ENCODE measurements at places on chromosomes 7 and 10. TPM values are rescaled to one million over a fixed set of nuclear protein-coding genes. Genes with fewer than 3 reads are reported as not detected.

- no peak for DNase-seq
Measured at GRCh38 chr7:6648066-6648814, 11.1 kb downstream of the ZNF316 start.

DNA sequence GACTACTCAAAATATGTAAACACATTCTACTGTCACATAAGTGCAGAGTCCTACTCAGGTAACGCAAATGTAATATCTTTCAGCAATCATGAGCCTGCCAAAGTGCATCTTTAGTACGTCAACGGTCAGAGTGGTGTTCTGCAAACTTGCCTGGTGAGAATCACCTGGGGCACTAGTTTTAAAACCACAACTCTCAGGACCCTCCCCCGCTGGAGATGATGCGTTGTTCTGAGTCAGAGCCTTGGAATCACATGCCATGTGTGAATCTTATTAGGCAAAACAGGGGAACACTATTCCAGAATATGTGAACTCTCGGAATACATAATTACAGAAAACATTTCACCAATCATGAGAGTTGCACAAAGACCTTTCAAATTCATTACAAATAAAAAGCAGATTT lies 115.7 kb downstream of the TPK1 start:
- peak; percentile 66 for DNase-seq

- no peak for DNase-seq
Measured at GRCh38 chr10:5831446-5831782, 18.2 kb upstream of the GDI2 start.

DNA sequence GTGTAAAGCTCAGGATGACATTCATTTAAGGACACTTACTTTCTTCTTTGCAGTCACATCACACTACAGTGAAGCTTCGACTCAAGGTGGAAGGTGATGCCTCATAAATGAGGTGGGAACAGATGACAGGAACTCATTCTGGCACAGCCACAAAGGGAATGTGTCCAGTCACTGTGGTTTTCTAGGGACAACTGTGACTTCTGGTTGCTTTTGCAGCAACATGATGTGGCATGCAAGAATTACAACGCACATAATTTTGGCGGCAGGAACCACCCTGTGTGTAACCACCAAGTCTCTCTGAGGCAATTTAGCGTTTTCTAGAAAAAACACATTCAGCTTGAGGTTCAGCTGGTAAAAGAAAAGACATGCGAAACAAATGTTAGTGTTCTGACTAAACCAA lies 32.0 kb upstream of the FERD3L start:
- peak; percentile 50 for DNase-seq

GRCh38 chr7:93427107-93427506 lies 147.4 kb downstream of the CALCR start:
- DNase-seq, result no peak

GRCh38 chr10:129799942-129800341 lies 164.1 kb downstream of the EBF3 start:
- no peak for DNase-seq

DNA sequence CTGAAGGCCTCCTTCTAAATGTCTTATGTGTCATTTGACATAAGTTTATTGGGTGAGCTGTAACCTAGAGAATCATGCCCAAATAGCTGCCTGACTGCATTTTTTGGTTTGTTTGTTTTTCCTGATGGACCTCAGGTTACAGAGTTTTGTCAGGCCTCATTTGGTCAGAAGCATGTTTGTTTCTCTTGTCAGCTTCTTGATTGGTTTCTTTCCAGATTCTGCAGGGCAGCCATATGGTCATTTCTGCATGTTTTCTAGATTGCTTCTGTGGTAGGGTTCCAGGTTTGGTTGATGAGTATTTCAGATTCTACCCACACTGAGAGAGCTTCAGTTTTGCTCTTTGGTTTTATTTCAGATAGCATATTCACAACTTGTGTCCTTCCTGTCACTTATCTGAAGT lies 28.0 kb downstream of the GLCCI1 start:
- DNase-seq, result peak; percentile 11

- no peak for DNase-seq
Measured at GRCh38 chr10:88913788-88914187, 33.7 kb downstream of the STAMBPL1 start.

- DNase-seq, result no peak
Measured at GRCh38 chr7:68977385-68978055, 620.8 kb upstream of the AUTS2 start.

- no peak for DNase-seq
Measured at GRCh38 chr7:33044986-33045385, 17.6 kb downstream of the NT5C3A start.

- DNase-seq, result no peak
Measured at GRCh38 chr10:13916384-13916947, 329.7 kb downstream of the PRPF18 start.

- no peak for DNase-seq
Measured at GRCh38 chr10:5741276-5741675, 56.6 kb downstream of the TASOR2 start.

DNA sequence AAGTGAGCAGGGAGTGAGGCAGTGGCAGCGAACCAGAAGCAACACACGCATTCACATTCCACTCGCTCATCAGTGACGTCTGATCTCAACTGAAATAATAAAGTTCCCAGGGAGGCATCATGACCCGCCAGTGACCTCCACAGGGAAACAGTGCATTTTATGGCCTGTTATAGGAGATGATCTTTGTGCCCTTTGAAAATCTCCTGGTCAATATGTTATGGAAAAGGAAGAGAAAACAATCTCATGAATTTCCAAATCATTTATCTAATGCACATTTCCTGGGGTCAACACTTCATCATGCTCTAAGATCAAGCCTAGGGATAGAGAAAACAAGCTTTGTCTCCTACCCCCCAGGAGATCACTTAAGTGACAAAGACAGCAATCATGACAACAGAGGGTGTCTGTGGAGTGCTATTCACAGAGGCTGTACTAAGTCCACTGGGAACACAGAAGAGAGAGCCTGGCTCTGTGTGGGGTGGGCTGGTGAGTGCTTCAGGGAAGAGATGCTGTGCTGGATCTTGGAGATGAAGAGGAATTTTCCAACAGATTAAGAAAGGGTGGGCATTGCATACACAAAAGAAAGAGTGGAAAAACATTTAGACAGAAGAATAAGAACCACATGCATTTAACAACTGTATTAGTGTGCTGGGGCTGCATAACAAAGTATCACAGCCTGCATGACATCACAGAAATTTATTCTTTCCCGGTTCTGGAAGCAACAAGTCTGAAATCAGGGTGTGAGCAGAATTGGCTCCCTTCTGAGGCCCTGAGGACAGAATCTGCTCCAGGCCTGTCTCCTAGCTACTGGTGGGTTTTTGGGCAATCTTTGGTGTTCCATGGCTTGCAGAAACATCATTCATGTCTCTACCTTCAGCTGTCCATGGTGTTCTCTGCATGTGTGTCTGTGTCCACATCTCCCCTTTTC lies 613.9 kb upstream of the IGFBP3 start:
- peak; percentile 75 for DNase-seq

DNA sequence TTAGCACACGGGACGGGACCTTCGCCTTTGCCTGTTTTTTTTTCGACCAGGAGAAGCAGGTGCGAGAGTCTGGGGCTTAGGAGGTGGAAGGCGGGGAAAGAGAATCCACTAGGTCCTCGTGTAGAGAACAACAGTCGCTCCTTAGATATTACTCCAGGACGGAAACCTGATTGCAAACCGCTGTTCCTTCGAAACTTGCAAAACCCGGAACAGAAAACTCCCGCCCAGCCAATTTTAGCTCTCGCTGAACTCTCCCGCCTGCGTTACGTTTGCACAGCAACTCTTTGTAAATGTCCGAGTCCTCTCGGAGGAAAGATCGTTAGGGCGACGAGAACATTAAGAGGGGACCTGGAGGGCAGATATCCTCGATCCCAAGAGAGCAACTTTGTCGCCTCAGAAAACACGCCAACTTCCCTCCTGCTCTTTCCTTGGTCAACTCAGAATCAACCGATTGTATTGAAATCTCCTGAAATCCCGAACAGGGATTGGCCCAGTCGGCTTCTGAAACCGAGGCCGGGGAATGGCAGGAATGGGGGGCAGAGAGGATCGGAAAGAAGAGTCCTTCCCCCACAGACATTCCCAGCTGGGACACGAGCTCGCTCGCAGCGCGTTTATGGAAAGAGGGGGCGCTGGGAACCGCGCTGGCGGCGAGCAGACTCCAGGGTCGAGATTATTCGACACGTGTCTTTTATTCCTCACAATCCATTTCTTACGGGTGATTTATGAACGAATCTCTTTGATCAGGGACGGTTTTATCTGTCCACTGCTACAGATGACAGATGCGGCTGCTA lies 9.9 kb downstream of the TWIST1 start:
- DNase-seq, result peak; percentile 85

- no peak for DNase-seq
Measured at GRCh38 chr10:31149835-31150512, 118.3 kb upstream of the ZNF438 start.

XRCC2 gene
- total RNA-seq, result 2.2 TPM

UNC5B gene
- total RNA-seq, result 13.7 TPM

ASB10 gene
- total RNA-seq, result not detected

ACADSB gene
- 10.6 TPM for total RNA-seq

CYP3A7 gene
- total RNA-seq, result 1.2 TPM

CLDN12 gene
- 20.5 TPM for total RNA-seq

Measured in umbilical cord (tissue), 2 donors.